Muscle of leg (tissue), 16 donors: ENCODE measurements at places on chromosomes 12 and 14. TPM values are rescaled to one million over a fixed set of nuclear protein-coding genes. Genes with fewer than 3 reads are reported as not detected.
A peak's percentile ranks its signal among the peaks of the same experiment; 100 is the strongest.

DNA sequence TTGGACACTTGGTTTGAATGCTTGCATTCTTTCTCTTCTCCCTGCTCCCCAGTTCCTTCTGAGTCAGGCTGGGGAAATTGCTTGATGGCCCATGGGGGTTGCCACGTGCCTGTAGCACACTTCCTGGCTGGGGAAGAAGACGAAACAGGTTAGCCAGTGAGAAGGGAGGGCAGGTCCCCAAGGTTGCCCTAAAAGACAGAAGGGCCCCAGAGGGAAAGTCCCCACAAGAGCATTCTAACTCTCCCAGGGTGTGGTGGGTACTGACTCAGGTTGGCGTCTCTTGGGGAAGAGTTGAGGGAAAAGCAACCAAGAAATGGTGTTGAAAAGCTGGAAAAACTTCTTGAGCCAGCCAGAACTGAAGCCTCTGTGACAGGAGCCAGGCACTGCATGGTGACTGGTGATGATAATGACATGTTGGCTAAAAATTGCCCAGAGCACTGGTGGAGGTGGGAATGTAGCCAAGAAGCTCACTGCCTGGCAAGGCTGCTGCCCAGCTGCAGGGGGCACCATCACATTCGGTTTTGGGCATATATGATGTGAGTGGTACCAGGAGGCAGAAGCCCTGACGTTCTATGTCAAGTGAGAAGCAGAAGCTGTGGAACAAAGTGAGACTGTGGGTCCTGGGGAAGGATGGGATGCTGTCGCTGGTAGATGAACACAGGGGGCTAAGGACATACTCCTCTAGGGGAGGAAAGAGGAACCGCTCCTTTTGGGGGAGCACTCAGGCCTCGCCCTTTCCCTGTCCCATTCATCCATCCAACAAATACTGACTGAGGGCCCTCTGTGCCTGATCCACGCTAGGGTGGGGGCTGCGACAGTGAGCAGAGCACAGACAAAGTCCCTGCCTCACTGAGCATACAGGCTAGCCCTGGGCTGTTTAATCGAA lies 8.1 kb upstream of the RABGGTA start:
- no peak overlapping the region for H3K27ac ChIP-seq
- no peak overlapping the region for H3K4me3 ChIP-seq
- no peaks in the 10 kb centered on the region for H3K36me3 ChIP-seq
- peaks cover 12% of the 10 kb centered on the region for H3K4me1 ChIP-seq
- no peak for DNase-seq

The KCNC2 gene
- 0.39 TPM for polyA plus RNA-seq

DNA sequence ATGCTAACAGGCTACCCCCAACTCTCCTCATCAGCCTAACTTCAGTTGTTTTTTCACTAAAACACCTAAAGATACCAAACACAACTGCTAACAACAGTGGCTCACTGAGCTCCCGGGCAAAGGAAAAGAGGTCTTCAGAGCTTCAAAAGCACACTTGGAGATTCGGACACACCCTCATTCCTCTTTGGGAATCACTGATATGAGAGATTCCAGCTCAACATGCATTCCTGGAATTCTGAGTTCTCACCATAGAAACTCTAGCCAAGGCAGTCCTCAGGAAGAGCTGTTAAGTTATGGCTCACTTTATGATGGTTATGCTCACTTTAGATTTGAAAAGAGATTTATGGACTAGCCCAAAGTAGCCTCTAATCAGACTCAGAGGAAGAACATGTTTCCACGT lies 40.1 kb downstream of the STXBP6 start:
- H3K4me1 ChIP-seq: peaks cover 20% of the 10 kb centered on the region
- no peak overlapping the region for H3K27ac ChIP-seq
- DNase-seq: peak; percentile 49

The C1S gene
- 73.1 TPM for polyA plus RNA-seq

GRCh38 chr12:46152456-46152855 lies 116.4 kb downstream of the SLC38A1 start:
- no peaks in the 10 kb centered on the region for H3K4me1 ChIP-seq
- H3K27ac ChIP-seq: no peak overlapping the region
- H3K27me3 ChIP-seq: no peaks in the 10 kb centered on the region
- no peaks in the 10 kb centered on the region for H3K36me3 ChIP-seq

DNA sequence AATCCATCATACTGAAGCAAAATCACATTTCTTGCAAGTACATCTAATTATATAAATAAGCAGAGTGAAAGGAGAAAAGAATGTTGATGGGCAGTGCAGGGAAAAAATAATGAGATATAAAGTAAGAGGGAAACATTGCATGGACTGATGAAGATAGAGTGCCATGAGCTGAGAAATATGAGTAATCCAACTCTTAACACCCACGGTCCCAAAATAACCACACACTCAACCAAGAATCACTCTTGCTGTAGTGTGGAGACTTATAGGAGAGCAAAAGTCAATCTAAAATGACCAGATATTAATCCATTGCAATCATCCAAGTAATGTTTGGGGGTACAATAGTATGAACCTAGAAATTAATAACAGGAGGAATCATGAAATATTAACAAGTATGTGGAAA lies 40.2 kb downstream of the MYF5 start:
- peaks cover 2% of the 10 kb centered on the region for H3K4me1 ChIP-seq
- no peak for DNase-seq
- H3K27ac ChIP-seq: no peak overlapping the region
- no peaks in the 10 kb centered on the region for H3K36me3 ChIP-seq
- H3K27me3 ChIP-seq: no peaks in the 10 kb centered on the region

DNA sequence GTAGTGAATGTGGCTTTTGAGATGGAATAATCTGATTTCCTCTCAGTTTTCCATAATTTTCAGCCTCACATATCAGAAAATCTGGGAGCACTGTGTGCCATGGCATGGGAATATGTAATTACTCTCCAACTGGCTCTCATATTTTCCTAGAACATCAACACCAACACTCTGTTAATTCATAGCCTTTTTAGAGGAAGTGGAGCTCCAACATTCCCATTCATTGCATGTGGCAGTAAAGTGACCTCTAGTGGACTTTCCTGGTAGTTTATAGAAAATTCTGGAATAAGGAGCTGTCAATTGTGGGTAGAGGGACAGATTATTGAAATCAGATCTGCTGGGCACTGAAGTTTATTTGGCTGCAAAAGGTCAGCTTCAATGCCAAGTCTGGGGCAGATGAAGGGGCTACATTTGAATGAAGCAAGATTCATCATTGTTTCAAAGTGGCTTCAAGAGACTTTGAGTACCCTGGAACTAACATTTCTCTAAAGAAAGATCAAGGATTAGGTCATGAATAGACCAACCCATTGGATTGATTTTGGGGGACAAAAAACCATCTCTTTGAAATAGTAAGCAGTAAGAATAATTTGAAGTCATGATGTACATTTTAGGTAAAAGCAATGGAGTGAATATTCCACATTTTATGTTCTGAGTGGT lies 23.6 kb upstream of the USP44 start:
- H3K4me3 ChIP-seq: no peak overlapping the region
- no peaks in the 10 kb centered on the region for H3K4me1 ChIP-seq

DNA sequence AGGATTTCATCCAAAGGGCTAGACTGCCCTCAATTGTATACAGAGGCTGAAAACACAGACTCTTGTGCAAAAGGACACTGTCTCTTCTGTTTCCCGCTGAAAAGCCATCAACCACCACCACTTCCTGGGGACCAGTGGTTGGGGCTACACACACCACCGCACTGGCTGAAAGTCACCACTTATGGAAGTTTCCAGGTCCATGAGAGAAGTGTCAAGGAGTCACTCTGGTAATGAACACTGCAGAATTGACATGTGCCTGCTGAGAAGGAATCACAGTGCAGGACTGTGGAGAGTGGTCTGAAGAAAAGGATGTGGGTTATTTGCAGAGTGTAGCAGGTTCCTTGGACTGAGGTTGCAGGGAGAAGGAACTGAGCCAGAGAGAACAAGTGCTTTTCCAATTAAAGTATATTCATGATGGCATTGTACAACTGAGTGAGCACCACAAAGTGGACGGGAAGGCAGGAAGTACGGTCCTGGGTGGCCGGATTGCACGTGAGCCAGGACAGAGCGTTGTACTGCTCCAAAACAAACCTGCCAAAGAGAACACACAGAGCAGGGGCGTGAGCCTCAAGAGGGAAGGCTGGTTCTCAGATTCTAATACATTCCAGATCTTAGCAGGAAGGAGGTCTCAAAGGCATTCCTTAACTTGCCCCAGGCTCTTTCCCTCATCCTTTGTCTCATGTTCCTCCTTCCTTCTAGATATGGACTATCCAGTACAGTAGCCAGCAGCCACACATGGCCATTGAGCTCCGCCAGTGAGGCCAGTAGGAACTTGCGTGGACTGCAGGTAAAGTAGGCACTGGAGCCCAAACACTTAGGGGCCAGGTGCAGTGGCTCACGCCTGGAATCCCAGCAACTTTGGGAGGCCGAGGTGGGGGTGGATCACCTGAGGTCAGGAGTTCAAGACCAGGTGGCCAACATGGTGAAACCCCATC lies 316.4 kb downstream of the MED13L start:
- H3K36me3 ChIP-seq: peaks cover 48% of the 10 kb centered on the region
- no peaks in the 10 kb centered on the region for H3K4me1 ChIP-seq
- H3K27me3 ChIP-seq: no peaks in the 10 kb centered on the region
- H3K27ac ChIP-seq: no peak overlapping the region
- H3K4me3 ChIP-seq: no peak overlapping the region

The LARP4 gene
- polyA plus RNA-seq: 15.1 TPM

- no peaks in the 10 kb centered on the region for H3K27me3 ChIP-seq
- no peak overlapping the region for H3K4me3 ChIP-seq
- no peak overlapping the region for H3K27ac ChIP-seq
- H3K4me1 ChIP-seq: no peaks in the 10 kb centered on the region
- no peak for DNase-seq
- H3K36me3 ChIP-seq: no peaks in the 10 kb centered on the region
These were observed 80.2 kb downstream of the RMST start for GRCh38 chr12:97542666-97543280.

The ACVRL1 gene
- polyA plus RNA-seq: 63.8 TPM

The GTF2H3 gene
- 18.8 TPM for polyA plus RNA-seq

DNA sequence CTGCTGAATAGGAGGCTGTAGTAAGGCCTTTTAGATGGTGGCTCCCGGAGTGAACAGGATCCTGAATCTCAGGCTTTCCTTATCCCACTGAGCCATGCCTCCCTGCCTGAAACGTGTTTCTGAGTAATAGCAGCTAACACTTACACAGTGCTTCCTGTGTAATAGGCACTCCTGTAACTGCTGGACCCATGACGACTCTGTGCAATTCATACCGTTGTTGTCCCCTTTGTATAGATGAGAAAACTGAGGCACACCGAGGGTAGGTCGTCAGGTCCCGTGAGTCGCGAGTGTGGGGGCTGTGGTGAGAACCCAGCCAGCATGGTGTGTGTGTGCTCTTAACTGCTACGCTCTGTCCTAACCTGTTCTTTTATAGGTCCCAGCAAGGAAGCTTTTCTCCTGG lies 193.6 kb downstream of the CACNA1C start:
- H3K27ac ChIP-seq: no peak overlapping the region
- H3K4me1 ChIP-seq: peaks cover 23% of the 10 kb centered on the region
- no peak overlapping the region for H3K4me3 ChIP-seq
- DNase-seq: no peak
- H3K36me3 ChIP-seq: no peaks in the 10 kb centered on the region
- peaks cover 2% of the 10 kb centered on the region for H3K27me3 ChIP-seq

The SLC6A12 gene
- 0.25 TPM for polyA plus RNA-seq

The KIF5A gene
- polyA plus RNA-seq: 0.85 TPM

The PDE6H gene
- polyA plus RNA-seq: not detected

The PTPRB gene
- 15.7 TPM for polyA plus RNA-seq

GRCh38 chr12:132610866-132611602 lies 652 bp upstream of the LRCOL1 start:
- H3K36me3 ChIP-seq: no peaks in the 10 kb centered on the region
- peaks cover 69% of the 10 kb centered on the region for H3K27me3 ChIP-seq
- H3K4me3 ChIP-seq: no peak overlapping the region
- peaks cover 11% of the 10 kb centered on the region for H3K4me1 ChIP-seq

The SMOC1 gene
- 4.5 TPM for polyA plus RNA-seq

The TMEM132C gene
- polyA plus RNA-seq: 1.2 TPM

DNA sequence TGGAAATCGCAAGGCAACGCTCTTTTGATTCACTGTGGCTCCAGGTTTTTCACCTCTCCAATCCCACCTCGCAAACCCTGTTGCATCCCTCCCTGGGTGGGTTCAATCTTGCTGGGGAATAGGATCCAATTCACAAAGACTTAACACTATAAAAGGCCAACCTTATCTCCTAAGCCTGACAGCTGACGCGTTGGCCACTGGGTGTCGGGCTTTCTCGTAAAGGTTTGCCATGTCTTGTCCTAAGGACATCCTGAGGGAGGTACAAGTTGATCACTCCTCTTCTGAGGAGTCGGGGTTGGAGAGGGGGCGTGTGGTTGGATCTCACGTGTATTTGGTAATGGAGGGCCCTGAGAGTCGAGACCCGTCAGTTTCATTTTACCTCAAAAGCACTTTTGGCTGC lies 112.6 kb upstream of the FZD10 start:
- H3K4me3 ChIP-seq: no peak overlapping the region
- no peak overlapping the region for H3K27ac ChIP-seq
- no peaks in the 10 kb centered on the region for H3K36me3 ChIP-seq
- peaks cover 15% of the 10 kb centered on the region for H3K4me1 ChIP-seq

DNA sequence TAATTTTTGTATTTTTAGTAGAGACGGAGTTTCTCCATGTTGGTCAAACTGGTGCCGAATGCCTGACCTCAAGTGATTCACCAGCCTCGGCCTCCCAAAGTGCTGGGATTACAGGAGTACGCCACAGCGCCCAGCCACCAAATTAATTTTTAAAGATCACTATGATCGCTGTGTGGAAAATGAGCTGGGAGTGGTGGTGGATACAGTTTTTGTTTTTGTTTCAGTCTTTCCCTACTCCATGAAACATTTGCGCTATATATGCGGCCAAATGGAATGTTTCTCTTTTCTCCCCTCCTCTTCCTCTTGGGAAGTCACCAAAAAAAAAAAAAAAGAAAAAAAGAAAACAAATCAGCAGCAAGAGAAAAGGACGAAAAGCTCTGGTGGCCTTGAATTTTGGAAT lies 20.8 kb upstream of the P2RX4 start:
- H3K27me3 ChIP-seq: no peaks in the 10 kb centered on the region
- no peak overlapping the region for H3K27ac ChIP-seq
- no peak overlapping the region for H3K4me3 ChIP-seq
- H3K36me3 ChIP-seq: no peaks in the 10 kb centered on the region
- DNase-seq: no peak

DNA sequence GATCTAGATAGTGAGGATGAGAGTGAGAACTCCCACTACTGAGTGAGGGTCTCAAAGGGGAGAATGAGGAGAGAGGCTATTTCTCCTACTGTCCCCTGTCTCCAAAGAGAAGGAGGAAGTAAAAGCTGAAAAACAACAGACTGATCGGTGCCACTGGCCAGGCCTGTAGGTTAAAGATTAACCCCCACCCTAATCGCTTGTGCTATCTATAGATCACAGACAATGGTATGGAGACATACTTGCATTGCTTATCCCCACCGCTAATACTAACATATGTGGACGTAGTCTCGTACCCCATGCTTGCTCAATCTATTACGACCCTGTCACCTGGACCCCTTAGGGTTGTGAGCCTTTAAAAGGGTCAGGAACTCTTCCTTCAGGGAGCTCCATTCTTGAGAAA lies 777.9 kb upstream of the TMEM132C start:
- H3K36me3 ChIP-seq: no peaks in the 10 kb centered on the region
- H3K27ac ChIP-seq: no peak overlapping the region
- no peak for DNase-seq
- no peak overlapping the region for H3K4me3 ChIP-seq
